ENCODE measurements at places on chromosomes 13 and 19. TPM values are rescaled to one million over a fixed set of nuclear protein-coding genes. Genes with fewer than 3 reads are reported as not detected.

DNA sequence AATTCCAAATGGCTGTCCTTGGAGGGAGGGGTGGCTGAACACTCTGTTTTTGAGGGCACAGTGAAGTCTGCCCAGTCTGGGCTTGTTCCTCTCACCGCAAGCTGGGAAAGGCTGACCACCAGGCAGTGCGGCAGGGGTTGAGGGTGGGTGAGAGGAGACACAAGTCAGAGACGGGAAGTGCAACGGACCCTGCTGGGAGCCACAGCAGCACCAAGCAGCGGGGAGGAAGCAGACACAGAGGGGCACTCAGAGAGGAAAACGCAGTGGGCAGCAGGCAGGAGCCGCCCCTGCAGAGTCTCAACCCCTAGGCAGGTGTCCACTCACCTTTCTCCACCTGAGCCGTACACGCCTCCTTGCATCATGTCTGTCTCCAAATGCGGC, 15.6 kb downstream of the AKAP8L start:
- peaks cover 10% of the 10 kb centered on the region for H3K36me3 ChIP-seq
- no peaks in the 10 kb centered on the region for H3K27me3 ChIP-seq
- peaks cover 11% of the 10 kb centered on the region for H3K4me1 ChIP-seq
- no peak for DNase-seq

The ZNF320 gene
- total RNA-seq = 30.4 TPM

DNA sequence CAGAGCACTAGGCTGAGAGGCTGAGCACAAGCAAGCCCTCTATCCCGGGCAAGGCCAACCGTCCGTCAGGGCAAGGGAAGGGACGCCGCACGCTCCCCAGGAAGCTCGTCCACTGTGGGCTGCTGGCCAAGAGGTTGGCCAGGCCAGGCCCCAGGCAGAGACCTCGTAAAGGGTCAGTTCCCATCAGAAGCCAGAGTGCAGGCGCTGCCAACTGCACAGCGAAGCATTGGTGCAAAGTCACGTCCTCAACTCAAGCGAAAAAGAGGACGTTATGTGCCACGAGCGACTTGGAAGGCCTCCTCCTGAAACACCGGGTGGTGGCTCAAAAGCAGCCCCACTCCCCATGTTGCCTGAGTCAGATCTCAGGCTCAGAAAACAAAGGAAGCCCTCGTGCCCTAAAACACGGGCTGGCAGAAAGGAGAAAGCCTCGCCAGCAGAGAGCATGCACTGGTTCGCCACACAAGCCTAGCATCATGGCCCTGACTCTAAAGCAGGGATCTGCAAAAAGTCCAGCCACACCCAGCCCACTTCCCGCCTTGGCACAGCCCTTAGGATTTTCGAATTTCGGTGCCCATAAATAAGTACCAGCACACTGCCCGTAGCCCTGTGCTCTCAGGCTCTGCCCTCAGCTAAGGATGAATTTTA, 4.7 kb downstream of the AKAP8 start:
- H3K36me3 ChIP-seq = peaks cover 6% of the 10 kb centered on the region
- H3K4me1 ChIP-seq = peaks cover 16% of the 10 kb centered on the region
- no peaks in the 10 kb centered on the region for H3K27me3 ChIP-seq

DNA sequence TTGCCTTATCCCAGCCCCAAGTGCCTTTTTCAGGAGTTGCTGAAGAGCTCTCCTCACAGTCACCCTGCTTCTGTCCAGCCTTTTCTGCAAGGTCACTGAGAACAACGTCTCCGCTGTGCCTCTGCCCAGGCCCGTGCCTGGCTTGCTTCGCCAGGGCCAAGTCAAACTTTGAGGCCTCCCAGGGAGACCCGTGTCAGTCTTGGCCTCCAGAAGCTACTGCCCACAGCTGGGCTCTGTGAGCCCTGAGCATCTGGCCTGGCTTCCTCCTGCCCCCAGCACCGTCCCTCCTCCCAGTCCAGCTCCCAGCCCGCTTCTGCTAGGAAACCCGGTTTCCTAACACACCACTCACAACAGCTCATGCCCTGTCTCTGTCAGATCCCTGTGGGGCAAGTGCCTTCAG, 165.9 kb downstream of the TEX29 start:
- H3K27me3 ChIP-seq = peaks cover 18% of the 10 kb centered on the region
- no peaks in the 10 kb centered on the region for H3K36me3 ChIP-seq
- H3K4me3 ChIP-seq = no peak overlapping the region

GRCh38 chr19:19628501-19629134, 598 bp upstream of the LPAR2 start:
- peaks cover 17% of the 10 kb centered on the region for H3K4me1 ChIP-seq
- no peaks in the 10 kb centered on the region for H3K27me3 ChIP-seq
- peak overlapping the region; percentile 95 for H3K27ac ChIP-seq
- H3K36me3 ChIP-seq = peaks cover 9% of the 10 kb centered on the region
- peak overlapping the region; percentile 86 for H3K4me3 ChIP-seq

DNA sequence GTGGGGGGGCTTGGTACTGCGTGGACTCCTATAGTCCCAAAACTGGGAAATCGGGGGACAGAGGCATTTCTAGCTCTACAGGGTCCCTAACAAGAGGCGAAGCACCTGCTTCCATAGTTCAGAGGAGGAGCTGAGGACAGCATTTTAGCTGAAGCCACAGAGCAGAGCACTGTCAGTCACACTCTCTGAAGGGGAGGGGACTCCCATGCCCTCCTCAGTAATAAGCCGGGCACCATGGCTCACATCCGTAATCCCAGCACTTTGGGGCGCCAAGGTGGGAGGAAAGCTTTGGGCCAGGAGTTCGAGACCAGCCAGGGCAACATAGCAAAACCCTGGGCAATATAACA, 3.8 kb downstream of the NPAS1 start:
- peaks cover 78% of the 10 kb centered on the region for H3K27me3 ChIP-seq
- peaks cover 4% of the 10 kb centered on the region for H3K4me1 ChIP-seq
- H3K36me3 ChIP-seq = no peaks in the 10 kb centered on the region

The PSG4 gene
- total RNA-seq = not detected

GRCh38 chr13:38944219-38944618, 46.4 kb downstream of the STOML3 start:
- no peaks in the 10 kb centered on the region for H3K27me3 ChIP-seq
- no peak overlapping the region for H3K4me3 ChIP-seq
- no peaks in the 10 kb centered on the region for H3K36me3 ChIP-seq
- H3K27ac ChIP-seq = no peak overlapping the region
- no peaks in the 10 kb centered on the region for H3K4me1 ChIP-seq
- DNase-seq = no peak

DNA sequence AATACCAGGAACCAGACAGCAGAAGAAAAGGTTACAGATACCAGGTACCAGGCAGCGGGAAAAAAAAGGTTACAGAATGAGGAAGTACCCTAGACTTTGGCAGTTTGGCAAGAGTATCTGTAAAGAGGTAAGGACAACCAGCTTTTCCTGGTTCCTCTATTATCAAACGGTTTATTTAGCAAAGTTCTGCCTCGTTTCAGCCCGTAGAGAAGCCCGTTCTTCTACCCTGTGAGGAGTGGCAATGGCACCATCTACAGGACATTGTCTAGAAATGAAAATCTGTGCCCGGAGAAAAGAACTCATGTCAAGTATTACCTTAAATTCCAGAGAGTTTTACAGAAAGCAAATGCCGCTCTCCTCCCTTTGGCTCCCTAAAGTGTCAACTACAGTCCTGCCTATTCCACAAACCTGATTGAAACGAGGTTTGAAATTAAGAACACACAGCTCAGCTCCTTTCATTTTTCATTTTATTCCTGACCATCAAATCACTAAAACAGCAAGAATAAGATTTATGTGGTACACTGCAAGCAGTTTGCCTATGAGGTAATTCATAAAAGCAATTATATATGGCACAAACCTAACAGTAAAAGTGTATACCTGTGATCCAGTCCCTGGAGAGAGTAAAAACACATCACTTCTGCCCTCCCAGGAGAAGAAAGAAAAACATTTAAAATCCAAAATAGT, 226.3 kb downstream of the SLC7A1 start:
- H3K4me3 ChIP-seq = no peak overlapping the region
- no peak overlapping the region for H3K27ac ChIP-seq
- H3K4me1 ChIP-seq = peaks cover 7% of the 10 kb centered on the region
- no peaks in the 10 kb centered on the region for H3K36me3 ChIP-seq
- H3K27me3 ChIP-seq = peaks cover 10% of the 10 kb centered on the region
